ENCODE measurements at places on chromosomes 6 and 20.

GRCh38 chr6:159777240-159777904, 12.0 kb downstream of the TCP1 start:
- DNase-seq: no peak

GRCh38 chr20:38764567-38765318, 16.5 kb downstream of the ACTR5 start:
- DNase-seq: no peak

- DNase-seq: no peak
Observed at GRCh38 chr20:46660487-46660886, 9.2 kb upstream of the SLC13A3 start.

DNA sequence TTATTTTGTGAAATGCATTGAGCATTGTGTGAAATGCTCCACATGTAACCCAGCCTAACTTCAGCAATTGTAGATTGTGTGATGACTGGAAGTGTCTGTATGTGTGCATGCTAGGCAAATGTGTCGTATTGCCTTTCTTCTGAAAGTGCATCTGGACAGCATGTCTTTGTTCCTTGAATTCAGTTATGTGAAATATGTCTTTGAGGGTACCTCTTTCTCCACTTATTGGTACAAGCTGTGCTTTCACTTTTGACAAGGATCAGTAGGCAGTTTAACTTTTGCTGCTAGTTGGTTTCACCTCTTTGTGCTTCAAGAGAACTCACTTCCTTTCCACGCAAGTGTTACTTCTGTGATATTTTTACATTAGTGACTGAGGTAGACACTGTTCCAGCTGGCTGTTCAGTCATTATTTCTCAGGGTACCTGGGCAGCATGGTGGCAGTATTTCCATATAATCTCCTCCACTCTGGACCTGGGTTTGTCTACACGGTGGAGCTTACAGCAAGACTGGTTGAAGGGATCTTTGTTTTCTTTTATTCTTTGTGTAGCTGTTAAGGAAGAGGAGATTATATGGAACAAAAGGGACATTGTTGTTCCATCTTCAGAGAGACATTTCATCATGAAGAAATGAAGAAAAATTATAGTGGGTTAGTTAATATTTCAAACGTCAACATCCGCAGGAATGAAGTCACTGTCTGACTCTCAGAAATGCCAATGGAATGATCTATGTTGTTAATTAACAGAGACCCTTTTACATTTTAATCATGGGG, 175.4 kb downstream of the UTRN start:
- DNase-seq: no peak

DNA sequence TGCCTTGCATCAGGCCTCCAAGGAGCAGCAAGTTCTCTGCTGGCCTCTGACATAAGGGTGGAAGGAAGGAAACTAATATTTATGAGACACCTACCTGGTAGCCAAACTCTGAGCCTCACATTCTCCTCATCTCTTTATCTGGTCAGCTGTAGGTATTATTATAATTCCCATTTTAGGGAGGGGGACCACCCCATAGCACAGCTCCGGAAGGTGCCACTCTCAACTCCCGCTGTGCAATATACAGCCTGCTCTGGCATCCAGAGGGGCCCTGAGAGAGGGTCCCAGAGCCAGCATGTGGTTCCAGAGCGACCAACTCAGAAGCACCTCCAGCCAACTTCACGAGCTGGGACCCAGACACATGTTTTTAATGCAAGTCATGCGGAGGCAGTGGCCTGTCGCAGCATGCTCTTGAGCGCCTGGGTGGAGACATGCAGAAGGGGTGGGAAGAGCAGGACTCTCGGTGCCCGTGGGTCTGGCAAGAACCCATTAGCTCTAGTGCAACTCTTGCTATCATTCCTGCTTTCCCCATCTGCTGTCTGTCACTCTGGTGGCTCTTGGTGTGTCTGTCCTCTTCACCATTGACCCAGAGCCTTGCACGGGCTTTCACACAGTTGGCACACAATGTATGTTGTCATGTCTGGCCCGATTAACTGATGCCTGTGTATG, 15.0 kb upstream of the MYMX start:
- no peak for DNase-seq

- no peak for DNase-seq
Observed at GRCh38 chr6:143561105-143561704, 49.7 kb upstream of the FUCA2 start.

GRCh38 chr6:37659561-37659960, 38.1 kb downstream of the MDGA1 start:
- no peak for DNase-seq

DNA sequence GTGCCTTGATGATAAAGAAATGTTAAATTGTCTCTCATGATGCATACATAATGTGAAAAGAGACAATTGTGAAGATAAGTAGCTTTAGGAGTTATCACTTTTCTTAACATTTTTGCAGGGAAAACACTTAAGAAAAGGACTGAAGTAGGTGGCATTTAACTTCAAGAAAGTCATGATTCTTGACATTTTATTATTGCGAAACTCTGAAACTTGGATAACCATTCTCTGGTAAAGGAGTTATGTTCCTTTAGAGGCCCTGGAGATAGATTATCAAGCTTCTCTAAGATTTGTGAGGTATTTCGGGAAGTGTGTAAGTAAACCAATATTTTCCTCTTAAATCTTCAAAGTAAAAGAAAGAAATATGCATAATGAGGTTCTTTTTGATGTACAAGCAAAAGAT, 38.5 kb downstream of the HTR1B start:
- DNase-seq: no peak

DNA sequence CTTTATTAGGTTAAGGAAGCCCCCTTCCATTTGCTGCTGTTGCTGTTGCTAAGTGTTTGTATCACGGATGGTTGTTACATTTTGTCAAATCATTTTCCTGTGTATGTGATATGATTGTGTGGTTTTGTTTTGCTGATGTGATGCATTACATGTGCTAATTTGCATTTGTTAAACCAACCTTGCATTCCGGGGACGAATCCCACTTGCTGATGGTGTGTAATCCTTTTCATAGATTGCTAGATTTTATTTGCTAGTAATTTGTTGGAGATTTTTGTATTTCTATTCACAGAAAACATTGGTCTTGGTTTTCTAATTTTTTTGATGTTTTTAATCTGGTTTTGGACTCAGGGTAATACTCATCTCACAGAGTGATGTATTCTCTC, 167.8 kb downstream of the WDR27 start:
- no peak for DNase-seq

- DNase-seq: no peak
Observed at GRCh38 chr6:14306151-14306906, 188.8 kb downstream of the CD83 start.

- no peak for DNase-seq
Observed at GRCh38 chr6:89260832-89261231, 43.7 kb upstream of the GABRR1 start.

DNA sequence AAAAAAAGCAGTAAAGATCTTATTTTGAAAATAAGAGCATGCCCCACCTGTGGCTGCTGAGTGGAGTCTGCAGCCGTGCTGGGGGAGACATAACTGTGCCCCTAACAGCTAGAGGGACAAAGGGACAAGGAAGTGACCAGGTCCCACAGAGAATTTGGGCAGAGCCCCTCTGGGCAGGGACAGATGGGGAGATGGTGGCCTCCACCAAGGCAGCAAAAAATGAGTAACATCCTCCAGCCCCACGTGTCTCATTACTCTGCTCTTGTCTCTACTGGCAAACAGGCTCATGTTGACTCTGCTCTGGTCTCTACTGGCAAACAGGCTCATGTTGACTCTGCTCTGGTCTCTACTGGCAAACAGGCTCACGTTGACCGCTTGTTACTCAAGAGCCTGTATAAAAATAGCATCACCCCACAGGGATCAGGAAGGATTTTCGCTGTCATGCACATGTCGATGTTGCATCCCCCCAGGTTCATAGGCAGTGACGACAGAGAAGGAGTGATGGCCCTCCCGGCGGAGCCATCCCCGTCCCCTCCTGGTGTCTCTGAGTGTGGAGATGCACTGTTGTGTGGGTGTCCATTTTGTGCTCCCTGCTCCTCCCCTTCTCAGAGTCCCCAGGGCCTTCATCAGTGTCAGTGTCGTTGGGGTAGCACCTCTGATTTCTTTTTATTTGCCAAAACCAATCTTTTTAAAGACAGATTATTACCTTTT, 17.3 kb upstream of the PCMTD2 start:
- DNase-seq: no peak

DNA sequence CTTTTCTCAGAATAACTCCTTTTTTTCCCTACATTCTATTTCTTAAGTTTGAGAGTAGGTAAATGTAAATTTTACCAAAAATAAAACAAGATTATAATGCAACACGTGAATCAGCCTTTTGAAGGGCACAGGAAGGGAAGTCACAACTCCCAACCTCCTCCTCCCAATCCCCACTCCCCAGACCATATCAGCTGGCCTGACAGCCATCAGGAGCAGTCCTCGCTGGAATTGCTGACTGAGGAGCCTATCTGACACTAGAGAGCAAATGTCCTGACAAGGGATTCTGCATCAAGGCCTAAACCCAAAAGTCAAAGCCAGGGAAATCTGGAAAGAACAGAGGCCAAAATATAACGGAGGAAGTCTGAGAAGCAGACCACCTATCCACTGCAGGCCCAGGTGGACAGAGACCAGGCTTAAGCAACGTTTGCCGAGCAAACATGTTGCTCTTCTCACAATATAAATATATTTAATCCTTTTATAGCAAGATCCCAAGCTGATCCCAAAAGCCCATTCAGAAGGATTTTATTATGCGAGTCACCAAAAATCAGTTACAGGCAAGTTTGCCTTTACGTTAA, 2.5 kb downstream of the RRAGD start:
- no peak for DNase-seq

- DNase-seq: no peak
Observed at GRCh38 chr6:2028457-2029038, 216.9 kb downstream of the GMDS start.

DNA sequence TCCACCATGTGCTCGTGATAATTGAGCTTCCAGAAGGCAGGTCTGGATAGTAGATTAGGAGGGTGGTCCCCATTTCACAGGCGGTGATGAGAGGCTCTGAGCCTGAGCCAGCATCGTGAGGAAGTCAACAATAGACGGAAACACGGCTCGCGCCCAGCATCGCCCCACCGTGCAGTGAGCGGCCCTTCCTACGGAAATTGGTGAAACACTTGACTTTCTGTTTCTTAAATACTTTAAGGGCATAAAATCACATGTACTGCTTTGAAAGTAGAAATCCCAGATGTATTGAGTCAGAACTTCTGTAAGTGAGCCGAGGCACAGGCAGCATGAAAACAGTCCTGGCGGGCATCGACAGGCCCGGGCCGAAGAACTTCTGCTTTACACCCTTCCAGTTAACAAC, 4.3 kb upstream of the KIF25 start:
- DNase-seq: no peak

- no peak for DNase-seq
Observed at GRCh38 chr20:50101887-50102286, 11.1 kb downstream of the UBE2V1 start.

GRCh38 chr20:40634891-40635290, 54.1 kb downstream of the MAFB start:
- DNase-seq: no peak

GRCh38 chr6:157962601-157963302, 18.9 kb upstream of the SYNJ2 start:
- DNase-seq: no peak

DNA sequence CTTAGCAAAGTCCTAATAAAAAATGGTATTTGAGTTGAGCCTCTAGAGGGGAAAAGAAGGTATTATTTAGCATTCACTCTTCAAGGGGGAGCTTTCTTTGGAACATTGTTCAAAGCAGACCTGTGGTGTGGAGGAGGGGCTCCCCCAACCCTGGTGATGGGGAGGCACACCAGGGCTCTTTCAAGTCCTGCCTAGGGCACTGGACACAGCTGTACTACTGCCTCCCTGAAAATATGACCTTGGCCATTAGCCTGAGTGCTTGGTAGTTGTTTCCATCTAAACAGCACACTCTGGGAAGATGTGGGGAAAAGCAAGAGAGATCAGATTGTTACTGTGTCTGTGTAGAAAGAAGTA, 215.1 kb upstream of the CNR1 start:
- no peak for DNase-seq

- DNase-seq: no peak
Observed at GRCh38 chr6:169702840-169703246, 917 bp downstream of the C6orf120 start.

DNA sequence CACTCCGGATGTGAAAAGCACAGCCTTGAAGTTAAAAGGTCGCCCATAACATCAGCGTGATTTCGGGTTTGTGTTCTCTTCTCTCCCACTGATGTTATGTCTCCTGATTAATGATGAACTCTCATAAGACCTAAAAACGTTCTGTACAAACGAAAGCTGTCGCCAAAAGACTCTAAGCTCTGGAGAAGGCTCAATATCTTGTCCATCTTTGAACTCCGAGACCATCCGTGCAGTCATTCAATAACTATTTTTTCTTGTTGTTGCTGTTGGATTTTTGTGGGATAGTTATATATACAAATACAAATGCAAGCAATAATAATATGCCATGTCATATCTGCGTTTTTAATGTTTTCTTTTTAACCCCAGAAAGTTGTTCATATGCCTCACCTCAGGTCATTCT, 291.8 kb upstream of the MARCKS start:
- DNase-seq: no peak

DNA sequence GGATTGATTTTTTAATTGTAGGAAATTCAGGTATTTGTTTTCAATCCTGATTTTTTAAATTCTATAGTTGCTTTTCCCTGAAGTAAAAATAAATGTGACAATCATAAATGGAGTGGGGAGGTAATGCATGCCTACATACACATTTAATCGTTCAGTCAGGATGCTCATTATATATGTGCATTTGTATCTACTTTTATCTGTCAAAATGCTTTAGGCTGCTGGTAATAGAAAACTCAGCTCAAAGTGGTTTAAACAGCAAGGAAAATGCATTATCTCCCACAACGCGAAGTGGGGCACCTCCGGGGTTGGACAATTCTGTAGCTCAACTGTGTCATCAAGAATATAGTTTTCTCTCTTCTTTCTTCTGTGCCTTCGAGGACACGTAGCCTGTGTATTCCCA, 116.4 kb upstream of the SASH1 start:
- DNase-seq: no peak

GRCh38 chr20:37841971-37842370, 61.0 kb upstream of the VSTM2L start:
- DNase-seq: no peak

GRCh38 chr6:28673787-28674671, 148.3 kb downstream of the GPX5 start:
- no peak for DNase-seq

GRCh38 chr6:37182736-37183590, 13.0 kb downstream of the PIM1 start:
- no peak for DNase-seq

- DNase-seq: no peak
Observed at GRCh38 chr20:52105442-52106422, 85.8 kb downstream of the ZFP64 start.

GRCh38 chr20:62808211-62808865, 3.7 kb downstream of the OGFR start:
- DNase-seq: no peak

DNA sequence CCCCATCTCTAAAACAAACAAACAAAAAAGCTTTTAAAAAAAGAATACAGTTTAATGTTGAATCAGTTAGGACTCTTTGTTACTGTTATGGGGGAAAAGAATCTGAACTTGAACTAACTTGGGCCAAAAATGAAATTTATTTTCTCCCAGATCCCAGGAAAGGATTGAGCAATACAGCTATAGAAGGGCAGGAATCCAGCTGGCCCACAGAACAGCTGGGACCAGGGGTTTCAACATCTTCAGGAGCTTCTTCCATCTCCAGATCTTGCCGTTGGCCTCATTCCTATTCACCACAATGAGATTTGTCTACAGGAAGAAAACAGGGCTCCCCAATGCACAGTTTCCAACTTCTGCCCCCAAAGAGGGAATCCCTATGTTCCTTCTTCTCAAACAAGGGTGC, 43.2 kb upstream of the AKAP12 start:
- DNase-seq: no peak
